ENCODE measurements at places on chromosomes 4 and X. TPM values are rescaled to one million over a fixed set of nuclear protein-coding genes. Genes with fewer than 3 reads are reported as not detected.

- DNase-seq = no peak
These were observed 1.2 kb downstream of the P2RY10 start for GRCh38 chrX:78946178-78946931.

DNA sequence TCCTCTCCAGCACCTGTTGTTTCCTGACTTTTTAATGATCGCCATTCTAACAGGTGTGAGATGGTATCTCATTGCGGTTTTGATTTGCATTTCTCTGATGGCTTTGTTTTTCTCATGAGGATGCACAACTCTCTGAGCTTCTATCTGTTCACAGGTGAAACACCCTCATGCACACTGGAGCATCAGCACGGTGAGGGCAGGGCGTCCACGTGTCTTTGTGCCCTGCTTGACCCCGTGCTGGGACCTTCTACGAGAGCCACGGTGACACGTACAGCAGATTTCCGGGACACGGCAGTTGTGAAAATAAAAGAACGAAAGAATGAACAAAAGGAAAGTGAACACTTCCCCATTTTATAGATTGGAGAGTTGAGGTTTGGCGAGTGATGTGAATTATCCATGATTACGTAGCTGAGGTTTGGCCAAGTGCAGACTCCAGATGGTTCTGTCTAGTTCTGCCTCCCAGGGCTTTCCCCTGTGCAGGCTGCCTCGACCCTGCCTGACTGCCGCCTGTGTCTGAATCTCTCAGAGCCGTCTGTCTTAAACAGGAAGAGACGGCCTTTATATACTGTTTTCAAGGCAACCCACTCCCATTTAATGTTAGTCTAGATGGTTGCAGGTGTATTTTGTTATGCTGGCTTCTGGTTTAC is 67.8 kb upstream of the SORBS2 start:
- DNase-seq = no peak

GRCh38 chr4:76952656-76953582 is 3.4 kb downstream of the SEPTIN11 start:
- DNase-seq = no peak

Gene SLC2A9
- 8.3 TPM for total RNA-seq

Gene C1GALT1C1
- 17.4 TPM for total RNA-seq
